ENCODE measurements at places on chromosomes 16 and 17.
A peak's percentile ranks its signal among the peaks of the same experiment; 100 is the strongest.

GRCh38 chr17:43094129-43094835, 30.9 kb downstream of the BRCA1 start:
- peak; percentile 71 for DNase-seq

- DNase-seq, result no peak
Observed at GRCh38 chr17:1006054-1006453, 9.1 kb downstream of the TIMM22 start.

DNA sequence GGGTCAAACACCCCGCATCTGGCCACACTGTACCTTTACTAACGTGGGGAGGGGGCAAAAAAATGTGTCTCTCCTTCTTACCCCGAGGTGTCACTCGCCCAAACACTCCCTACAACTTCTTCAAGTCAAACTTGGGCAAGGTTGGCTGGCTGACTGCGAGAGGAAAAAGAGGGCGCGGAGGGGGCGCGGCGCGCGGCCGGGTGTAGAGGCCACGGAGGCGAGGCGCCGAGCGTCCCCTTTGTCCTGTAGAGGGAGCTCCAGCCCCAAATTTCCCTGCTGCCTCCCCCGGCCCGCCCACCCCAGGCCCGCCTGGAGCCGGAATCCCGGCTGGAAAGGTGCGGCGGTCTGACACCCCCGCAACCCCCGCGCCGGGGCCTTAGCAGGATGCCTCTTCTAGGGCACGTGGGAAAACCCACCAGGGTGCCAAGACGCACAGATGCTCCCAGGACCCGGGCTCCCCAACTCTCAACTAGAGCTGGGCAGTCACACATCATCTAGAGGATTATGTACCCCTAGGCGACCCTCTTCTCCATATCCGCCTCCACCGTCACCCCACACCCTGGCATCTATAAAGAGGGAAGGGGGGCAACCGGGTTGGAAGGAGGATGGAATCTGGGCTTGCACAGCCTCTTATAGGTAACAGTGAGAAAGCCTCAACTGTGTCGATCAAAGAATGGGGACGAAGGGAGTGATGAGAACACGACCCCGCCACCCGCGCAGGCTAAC, 4.2 kb downstream of the IRX3 start:
- DNase-seq, result peak; percentile 64

- no peak for DNase-seq
Observed at GRCh38 chr17:34236281-34236892, 18.7 kb upstream of the CCL2 start.

DNA sequence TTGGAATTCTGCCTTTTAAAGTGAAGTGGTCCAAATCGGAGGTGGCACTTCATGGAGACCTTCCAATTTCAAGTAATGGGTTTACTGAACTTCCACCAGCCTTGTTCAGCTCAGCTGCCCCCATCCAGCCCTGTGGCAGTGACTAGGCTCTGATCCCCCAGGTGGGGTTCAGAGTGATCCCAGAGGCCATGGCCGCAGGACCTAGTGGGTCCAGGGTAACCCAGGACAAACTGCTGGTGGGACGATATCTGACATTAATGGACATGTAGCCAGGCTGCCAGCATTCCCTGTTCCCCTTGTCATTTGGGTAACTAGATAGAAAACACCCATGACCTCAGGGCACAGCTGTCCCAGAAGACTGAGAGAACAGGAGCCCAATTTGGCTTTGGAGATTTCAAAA, 209.9 kb downstream of the GSG1L start:
- DNase-seq, result no peak

GRCh38 chr17:57880086-57880456, 30.2 kb upstream of the MRPS23 start:
- no peak for DNase-seq

DNA sequence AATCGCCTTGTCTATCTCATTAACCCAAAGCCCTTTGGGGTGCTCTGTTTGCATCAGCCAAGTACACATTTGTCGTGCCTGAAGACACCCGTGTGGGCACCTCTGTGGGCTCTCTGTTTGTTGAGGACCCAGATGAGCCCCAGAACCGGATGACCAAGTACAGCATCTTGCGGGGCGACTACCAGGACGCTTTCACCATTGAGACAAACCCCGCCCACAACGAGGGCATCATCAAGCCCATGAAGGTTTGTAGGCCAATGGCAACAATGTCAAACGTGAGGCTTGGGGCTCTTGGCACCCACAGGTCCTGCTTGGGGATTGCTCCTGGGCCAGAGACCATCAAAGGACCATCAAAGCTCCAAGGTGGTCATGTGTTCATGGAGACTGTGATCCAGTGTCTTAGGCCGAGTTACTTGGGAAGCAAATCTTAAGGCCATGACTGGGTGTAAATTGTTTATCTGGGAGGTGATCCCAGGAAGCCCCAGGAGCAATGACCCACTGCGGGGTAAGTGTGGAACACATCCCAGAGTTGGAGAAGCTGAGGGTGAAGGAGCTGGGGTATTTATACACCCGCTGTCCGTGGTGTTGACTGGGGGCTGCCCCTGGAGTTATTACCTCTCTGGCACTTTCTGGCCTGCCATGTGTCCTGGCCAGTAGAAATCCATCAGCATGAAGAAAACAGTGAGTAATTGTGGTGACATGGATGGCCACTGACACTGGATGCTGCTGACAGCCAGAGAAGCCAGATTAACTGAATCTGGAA, 24.0 kb downstream of the CDH5 start:
- no peak for DNase-seq

- no peak for DNase-seq
Observed at GRCh38 chr17:75723171-75723930, 2.1 kb downstream of the ITGB4 start.

GRCh38 chr17:45705123-45706009, 78.8 kb upstream of the CRHR1 start:
- peak; percentile 21 for DNase-seq

DNA sequence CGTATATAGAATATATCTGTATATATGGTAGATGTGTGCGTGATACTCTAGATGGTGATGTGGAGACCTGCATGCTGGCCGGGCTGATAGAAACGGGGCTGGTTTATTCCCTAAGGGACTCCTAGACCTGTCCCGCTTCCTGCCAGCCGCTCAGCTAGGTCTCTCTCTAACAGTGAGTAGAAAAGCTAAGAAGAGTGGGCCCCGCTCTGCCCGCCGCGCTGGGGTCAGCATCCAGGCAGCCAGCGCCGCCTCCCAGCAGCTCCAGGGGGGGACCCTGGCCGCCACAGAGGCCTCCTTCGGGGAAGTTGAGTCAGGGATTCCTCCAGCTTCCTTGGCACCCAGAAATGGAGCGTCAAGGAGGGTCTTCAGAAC, 9.4 kb downstream of the CYGB start:
- no peak for DNase-seq

- peak; percentile 66 for DNase-seq
Observed at GRCh38 chr17:8121681-8122421, 2.1 kb downstream of the HES7 start.

GRCh38 chr16:64627781-64628180, 494.1 kb downstream of the CDH11 start:
- no peak for DNase-seq

GRCh38 chr16:53626811-53627210, 76.8 kb downstream of the RPGRIP1L start:
- DNase-seq, result peak; percentile 12

GRCh38 chr16:65062736-65063583, 58.9 kb downstream of the CDH11 start:
- DNase-seq, result no peak

DNA sequence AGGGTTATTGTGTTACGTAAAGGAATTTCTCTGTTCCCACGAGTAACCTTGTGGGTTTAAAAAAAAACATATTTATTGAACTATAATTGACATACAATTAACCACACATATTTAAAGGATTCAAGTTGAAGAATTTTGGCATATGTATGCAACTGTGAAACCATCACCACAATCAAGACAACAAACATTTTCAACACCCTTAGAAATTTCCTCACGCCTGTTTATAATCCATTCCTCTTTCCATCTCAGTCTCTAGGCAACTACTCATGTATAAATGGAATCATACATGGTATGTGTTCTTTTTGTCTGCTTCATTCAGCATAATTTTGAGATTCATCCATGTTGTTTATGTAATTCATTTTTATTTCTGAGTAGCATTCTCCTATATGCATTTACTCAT, 104.0 kb downstream of the MRTFB start:
- DNase-seq, result peak; percentile 55

GRCh38 chr17:9406046-9406606, 169.5 kb downstream of the STX8 start:
- DNase-seq, result no peak

- no peak for DNase-seq
Observed at GRCh38 chr16:81333356-81333755, 18.6 kb downstream of the GAN start.

GRCh38 chr17:409308-409847, 56.8 kb upstream of the RPH3AL start:
- DNase-seq, result no peak

- no peak for DNase-seq
Observed at GRCh38 chr17:33870936-33871335, 384.1 kb upstream of the CCL2 start.

DNA sequence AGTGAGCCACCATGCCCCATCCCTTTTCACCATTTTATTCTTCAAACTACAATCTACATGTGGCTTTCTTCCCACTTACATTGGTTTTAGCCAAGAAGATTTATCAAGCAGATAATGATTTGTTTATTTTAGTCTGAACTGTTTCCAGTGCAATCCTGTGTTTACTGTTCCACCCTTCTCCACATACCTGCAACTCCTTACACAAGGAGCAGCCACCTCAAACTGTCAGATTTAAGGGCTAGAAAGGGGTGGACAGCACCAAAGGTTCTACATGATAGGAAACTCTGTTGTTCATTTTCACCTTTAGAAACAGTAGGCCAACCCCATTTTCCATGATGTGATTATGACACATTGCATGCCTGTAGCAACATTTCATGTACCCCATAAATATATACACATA, 1.9 kb downstream of the RUNDC1 start:
- no peak for DNase-seq

Data from fibroblast of skin of right quadriceps (primary cell).